Activated T-helper 1 cell treated with Interleukin-2 at 50 U/mL for 16 hours (primary cell): ENCODE measurements at places on chromosomes 5 and 9.

GRCh38 chr9:83656032-83656680, 33.2 kb downstream of the IDNK start:
- DNase-seq, result no peak

DNA sequence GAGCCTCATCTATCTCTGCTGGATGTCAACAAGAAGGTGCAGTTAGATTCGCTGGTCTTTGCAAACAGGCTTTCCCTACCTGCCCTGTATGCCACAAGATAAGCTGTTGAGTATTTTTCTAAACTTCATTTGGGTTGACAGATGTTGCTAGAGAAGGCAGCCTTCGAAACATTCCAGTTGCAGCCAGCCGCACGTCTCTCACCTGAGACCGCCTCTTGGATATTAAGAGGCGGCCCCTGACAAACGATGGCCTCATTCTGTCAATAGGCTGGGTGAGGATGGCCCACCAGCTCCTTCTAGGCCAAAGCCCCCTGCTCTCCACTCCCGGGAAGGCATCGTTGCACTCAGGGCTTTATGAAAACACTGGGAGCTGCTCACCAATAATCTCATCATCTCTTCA, 181.6 kb downstream of the DAB2IP start:
- DNase-seq, result no peak

DNA sequence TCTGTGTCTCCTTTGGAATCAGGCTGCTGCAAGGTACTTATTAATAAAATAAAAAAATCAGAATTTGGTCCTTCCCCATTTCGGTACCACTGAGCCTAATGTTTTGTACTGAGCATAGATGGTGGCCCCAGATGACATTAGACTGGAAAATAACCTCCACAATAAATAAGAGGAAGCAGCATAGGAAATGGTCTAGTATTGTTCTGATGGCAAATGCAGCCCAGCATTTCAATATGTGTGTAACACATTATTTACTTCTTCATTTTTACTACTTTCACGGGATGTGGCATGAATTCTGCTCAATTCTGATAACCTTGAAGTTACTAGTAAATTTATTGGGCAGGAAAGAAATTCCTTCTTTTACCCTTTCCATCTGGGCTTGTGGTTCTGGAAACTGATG, 295.6 kb downstream of the ADGRV1 start:
- no peak for DNase-seq

DNA sequence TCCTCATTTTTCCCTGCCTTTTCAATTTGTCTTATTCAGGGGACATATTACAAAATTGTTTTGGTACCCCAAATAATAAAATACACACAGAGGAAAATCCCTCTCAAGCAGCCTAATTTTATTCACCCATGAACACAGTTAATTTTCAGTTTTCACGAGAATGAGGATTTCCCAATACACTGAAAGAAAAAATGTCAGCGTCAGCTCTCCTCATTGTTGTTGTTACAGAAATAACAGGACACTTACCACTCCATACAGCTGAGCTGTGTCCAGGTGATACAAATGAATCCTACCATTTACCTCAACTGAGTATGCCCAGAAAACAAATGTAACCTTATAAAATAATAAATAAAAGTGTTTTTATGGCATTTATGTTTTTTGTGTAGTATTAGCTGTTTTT, 144.6 kb upstream of the PCA3 start:
- DNase-seq, result no peak

DNA sequence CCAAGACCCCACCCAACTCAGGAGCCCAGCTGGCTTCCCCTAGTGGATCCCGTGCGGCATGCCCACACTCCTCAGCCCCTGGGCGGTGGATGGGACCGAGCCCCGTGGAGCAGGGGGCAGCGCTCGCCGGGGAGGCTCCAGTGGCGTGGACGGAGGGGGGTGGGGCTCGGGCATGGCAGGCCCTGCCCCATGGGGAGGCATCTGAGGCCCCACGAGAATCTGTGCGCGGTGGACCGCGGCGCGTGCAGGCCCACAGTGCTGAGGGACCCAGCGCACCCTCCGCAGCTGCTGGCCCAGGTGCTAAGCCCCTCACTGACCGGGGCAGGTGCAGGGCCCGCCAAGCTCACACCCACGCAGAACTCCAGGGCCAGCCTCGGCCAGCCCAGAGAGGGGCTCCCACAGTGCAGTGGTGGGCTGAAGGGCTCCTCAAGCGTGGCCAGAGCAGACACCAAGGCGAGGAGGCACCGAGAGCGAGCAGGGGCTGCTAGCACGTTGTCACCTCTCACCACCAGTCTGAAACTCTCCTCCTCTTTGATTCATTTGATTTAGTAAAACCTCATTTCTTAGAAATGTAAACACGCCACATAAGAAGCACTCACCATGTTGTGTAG, 25.6 kb downstream of the RNF130 start:
- no peak for DNase-seq

GRCh38 chr9:84538879-84539278, 130.7 kb upstream of the NTRK2 start:
- no peak for DNase-seq

DNA sequence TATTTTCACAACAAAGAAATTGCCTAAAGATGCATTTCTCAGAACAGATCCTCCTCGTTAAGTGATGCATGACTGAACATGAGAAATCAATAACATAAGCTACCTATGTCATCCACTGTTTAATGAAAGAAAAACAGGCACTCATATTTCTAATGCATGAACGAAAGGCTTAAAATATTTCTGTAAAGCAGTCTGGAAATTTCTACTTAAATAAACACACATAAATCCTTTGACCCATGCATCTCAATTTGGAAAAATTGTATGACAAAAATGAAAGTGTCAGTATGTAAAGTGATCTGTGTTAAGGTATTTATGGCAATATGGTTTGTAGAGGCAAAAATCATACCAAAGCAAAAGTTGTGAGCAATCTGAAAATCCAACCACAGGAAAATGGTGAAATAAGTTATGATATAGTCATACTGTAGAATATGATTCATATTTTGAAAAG, 399.2 kb upstream of the GRAMD2B start:
- no peak for DNase-seq

- DNase-seq, result no peak
Observed at GRCh38 chr5:88388476-88389337, 120.1 kb upstream of the TMEM161B start.

DNA sequence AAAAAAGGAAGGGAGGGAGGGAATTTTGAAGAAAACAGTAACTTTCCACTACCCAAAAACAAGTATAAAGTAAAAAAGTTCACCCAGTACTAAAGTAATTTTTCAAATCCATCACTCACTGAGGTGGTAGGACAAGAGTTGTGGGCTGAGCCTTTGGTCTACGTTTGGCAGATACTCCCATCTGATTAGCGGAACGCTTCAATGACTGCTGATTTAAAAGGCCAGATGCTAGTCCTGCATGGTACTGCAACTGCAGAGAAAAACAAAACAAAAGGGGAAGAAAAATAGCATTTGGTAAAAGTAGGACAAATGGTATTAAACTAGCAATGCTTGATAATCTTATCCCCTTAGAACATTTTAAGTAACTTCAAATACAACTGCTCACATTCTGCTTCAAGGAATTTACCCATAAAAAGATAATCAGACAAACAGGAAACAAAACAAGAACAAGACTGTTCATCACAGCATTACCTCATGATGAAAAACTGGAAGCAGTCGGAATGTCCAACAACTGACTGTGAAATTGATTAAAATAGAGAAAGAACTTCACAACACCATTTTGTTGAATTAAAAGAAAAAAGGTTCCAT, 65.4 kb downstream of the MED27 start:
- DNase-seq, result no peak

- no peak for DNase-seq
Observed at GRCh38 chr9:108078375-108078774, 588.8 kb upstream of the KLF4 start.

- no peak for DNase-seq
Observed at GRCh38 chr5:152184266-152184665, 220.8 kb downstream of the NMUR2 start.

DNA sequence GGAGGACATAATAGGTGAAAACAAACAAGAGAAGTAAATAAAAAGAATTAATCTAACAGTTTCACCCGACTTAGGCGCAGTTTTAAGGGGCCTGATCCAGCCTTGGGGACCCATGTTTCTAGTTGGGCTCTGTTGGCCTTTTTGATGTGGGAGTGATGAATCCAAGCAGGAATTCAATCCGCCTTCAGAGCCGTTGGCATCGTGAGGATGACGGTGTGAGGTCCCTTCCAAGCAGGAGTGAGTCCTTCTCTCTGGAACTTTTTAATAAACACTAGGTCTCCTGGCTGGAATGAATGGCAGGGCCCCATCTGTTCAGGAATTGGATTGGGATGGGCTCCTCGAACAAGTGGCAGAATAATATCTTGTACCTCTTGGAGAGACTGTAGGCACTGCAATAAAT, 22.3 kb upstream of the RHOBTB3 start:
- DNase-seq, result no peak

DNA sequence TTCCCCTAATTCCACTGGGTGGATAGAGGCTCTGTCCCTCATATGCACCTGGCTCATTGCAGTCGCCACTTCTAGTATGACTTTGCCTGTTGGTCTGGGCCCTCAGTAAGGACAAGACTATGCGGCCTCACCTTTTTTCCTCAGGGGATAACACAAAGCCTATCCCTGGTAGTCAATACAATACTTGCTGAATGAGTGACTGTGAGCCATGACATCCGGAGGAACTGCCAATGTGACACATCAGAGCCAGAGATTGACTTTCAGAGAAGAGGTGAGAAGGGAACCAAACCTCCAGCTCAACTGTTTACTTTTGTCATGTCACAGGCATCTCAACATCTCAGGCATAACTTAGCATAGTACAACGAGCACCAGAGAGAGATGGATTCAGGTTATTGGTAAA, 371.3 kb downstream of the DMRT2 start:
- no peak for DNase-seq

DNA sequence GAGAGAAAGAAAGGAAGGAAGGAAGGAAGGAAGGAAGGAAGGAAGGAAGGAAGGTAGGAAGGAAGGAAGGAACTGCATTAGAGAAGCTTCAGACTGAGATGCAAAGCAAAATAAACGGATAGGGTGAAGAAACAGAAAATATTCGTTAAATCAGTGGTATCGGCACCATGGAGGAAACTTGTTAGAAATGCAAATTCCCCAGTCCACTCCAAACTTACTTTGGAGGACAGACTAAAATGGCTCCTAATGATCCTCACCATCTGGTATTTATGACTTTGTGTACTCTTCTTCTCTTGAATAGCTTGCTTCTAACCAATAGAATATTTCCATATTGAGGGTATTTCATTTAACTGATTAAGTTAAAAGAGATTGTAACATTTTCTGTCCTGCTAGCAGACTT, 87.9 kb upstream of the GCNT4 start:
- no peak for DNase-seq

DNA sequence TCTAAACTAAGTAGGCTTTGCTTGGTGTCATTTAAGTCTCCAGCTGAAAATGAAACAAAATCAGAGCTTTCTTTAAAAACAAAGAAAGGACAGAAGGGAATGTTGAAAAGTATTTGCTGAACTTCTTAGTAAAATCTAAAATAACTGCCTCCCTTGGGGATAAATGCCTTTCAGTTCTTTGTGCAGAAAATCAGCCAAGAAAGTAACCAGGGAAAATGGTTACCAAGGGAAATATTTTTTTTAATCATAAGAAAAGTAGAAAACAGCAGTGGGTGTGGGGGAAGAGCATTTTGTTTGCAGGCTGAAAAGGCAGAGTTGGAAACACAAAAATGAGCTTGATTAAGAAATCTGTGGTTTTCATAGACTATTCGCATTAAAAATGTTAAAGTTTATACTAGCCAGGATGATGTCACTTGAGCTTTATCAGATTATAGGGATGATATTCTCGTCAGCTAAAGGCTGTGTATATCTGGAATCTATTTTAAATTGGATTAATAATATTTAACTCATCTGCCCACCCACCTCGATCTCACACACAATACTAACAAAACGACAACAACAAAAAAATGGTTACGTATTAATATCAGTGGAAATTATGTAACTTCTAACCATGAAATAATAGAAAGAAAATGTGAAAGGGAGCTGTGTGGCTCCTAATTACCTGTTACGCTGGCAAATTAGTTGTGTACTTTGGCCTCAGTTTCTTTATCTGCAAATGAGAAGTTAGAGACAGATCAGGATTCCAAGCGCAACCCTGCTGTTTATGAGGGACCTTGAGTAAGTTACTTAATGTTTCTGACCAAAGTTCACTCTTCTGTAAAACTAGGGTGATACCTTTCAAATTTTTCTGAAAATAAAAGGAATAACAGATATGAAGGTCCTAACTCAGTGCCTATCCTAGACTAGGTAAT, at the start of gene ECM2:
Gene ECM2, minus strand, starts transcription at position 51 of the 911 bp plus-strand sequence. CDS start 13,124 bp downstream, outside the sequence.
- DNase-seq, result no peak

GRCh38 chr9:121718501-121718900, 67.1 kb downstream of the DAB2IP start:
- no peak for DNase-seq

DNA sequence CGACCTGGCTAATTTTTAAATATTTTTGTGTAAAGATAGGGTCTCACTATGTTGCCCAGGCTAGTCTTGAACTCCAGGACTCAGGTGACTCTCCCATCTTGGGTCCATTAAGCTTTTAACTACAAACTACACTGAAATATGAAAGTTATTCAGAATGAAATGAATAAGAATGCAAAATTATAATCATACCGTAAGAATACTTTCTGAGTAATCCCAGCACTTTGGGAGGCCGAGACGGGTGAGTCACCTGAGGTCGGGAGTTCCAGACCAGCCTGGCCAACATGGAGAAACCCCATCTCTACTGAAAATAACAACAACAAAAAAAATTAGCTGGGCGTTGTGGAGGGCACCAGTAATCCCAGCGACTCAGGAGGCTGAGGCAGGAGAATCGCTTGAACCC, 1.1 kb upstream of the ORM1 start:
- no peak for DNase-seq

GRCh38 chr5:77087484-77088261, 588 bp upstream of the ZBED3 start:
- DNase-seq, result no peak

DNA sequence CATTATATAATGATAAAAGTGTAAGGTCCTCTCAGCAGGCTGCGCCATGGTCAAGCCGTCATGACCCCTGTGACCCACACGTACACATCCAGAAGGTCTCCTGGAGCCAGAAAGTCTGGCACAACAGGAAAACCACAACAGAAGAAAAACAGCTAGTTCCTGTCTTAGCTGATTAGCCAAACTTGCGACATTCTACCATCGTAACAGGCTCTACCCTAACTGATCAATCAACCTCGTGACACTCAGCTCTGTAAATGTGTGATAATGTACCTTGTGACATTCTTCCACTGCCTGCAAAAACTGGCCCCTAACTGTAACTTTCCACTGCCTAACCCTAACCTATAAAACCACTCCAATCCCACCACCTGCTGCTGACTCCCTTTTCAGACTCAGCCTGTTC, 316.4 kb upstream of the TUSC1 start:
- no peak for DNase-seq

- DNase-seq, result no peak
Observed at GRCh38 chr5:173488144-173488543, 128.3 kb downstream of the BOD1 start.

DNA sequence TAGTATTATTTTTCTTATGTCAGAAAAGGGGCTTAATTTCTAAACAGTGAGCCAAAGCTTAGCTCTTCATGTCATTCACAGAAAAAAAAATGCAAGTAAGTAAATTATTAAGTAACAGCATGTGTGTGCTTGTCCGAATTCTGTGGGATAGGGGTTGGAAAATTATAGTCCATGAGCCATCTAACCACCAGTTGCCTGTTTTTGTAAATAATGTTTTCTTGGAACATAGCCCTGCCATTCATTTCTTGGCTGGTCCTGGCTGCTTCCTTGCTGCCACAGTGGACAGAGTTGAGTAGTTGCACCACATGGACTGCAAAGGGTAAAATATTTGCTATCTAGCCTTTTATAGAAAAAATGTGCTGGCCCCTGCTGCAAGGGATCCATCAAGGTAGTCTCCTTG, 513.7 kb upstream of the WWC1 start:
- DNase-seq, result no peak
